ENCODE measurements at places on chromosomes 7 and 10.
A peak's percentile ranks its signal among the peaks of the same experiment; 100 is the strongest.

DNA sequence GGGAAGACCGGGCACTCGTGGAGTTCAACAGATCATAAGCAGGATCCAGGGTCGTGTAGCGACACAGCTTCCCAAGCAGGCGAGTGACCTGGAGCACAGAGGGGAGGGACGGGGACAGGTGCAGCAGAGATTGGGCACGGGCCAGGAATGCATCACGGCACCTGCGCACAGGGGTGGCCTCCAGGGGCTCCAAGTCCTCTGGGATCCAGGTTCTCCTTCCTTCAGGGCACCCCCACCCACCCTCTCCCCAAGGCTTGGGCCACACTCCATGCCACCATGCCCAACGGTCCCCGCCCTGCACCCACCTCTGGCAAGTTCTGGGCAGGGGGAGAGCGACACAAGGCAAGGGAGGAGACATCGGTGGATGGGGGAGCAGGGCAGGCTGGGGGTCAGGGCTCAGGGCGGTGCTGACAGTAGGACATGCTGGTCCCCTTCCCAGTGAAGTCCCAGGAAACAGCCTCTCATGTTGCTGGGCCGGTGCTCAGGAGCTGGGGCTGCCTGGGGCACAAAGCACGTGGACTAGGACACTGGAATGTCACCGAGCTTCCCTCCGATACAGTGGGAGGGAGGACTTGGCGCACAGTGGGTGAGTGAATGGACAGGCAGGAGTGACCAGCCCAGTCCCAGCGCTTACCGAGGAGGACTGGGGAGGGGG is 597.3 kb downstream of the PTPRN2 start:
- no peak for DNase-seq

DNA sequence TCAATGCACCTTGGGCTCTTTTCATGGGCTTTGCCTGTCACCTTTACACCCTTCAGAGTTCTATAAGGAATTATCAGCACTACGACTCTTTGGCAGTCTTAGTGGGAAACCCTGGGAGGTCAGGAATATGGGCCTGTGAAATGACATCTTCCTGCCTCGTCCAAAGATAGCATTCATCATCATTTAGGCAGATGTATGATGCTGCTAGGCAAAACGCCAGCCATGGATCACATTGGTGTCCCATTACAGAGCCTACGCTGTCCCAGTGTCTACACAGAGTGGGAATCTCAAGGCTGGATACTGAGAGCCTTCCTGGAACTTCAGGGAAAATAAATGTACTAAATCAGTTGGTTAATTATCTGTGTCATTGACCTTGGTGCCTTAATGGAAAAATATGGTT is 259.4 kb upstream of the CELF2 start:
- peak; percentile 56 for DNase-seq

DNA sequence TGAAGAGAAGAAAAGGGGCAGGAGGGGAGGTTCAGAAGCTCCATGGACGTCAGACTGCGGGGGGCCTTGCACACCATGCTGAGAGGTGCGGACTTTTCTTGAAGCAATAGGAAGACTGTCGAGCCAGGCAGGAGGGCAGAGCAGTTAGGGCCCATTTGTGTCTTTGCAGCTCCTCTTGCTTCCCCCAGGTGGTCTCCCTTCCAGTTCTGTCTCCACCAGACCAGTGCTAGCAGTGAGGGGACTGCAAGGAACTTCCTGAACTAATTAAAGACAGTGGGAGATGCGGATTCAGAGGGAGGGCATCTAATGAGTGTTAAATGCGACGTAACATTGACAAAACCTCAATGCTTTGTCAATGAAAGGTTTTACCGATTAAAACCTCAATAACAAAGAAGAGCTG is 225.4 kb downstream of the USP6NL start:
- no peak for DNase-seq

- no peak for DNase-seq
These were observed 403.0 kb upstream of the MKI67 start for GRCh38 chr10:128529225-128529624.

DNA sequence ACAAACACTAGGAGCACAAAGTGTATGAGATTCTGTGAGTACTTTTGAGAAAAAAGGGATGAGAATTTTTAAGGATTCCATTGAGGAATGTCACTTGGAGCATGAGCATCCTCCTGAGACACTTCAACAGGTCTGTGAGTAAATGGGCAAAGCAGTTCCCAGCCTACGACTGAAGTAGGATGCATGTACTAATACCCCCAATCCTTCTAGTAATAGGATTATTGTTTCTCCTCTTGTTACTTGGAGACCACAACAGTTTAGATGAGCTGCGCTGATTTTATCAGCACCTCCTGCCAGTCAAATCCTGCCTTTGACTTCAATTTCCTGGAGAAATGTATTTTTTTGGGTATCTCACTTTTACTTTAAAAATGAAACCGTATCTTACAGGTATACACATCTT is 820 bp downstream of the BBS9 start:
- no peak for DNase-seq

DNA sequence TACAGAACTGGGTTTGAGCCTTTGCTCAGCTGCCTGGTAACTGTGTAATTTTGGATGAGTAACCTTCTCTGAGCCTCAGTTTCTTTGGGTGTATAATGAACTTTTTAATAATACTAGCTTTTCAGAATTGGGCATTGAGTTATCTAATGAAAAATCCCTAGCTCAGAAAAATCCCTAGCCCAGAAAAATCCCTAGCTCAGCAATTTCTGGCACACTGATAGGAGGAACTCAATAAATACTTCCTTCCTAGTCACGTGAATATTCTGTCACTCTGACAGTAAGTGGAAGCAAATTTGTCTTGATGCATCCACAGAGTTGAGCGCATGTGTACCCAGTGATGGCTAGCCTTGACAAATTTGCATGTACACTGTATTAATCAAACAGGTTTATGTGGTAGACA is 817.6 kb downstream of the XPNPEP1 start:
- DNase-seq = no peak

GRCh38 chr7:12119620-12120303 is 91.3 kb upstream of the TMEM106B start:
- DNase-seq = peak; percentile 58

GRCh38 chr10:84392181-84392580 is 63.8 kb downstream of the CCSER2 start:
- DNase-seq = no peak

GRCh38 chr7:87877366-87878040 is 1.2 kb downstream of the DBF4 start:
- DNase-seq = no peak

DNA sequence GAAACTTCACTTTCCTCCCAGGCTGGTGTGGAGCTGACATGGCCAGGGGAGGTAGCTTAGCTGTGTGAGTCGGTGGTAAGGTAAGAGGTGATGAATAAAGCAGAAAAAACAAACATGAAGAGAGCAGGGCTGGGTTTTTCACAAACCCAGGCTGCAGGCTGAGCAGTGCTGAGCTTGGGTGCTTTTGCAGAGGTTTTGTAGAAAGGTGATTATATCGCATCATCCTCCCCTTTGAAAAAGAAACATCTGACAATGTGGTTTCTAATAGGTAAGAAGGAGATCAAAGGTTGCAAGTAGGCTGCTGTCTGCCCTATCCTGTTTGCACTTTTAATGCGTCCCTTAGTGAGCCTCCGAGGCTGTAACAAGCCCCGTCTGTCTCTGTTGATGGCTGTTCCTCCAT is 69.6 kb upstream of the GRM8 start:
- DNase-seq = no peak

DNA sequence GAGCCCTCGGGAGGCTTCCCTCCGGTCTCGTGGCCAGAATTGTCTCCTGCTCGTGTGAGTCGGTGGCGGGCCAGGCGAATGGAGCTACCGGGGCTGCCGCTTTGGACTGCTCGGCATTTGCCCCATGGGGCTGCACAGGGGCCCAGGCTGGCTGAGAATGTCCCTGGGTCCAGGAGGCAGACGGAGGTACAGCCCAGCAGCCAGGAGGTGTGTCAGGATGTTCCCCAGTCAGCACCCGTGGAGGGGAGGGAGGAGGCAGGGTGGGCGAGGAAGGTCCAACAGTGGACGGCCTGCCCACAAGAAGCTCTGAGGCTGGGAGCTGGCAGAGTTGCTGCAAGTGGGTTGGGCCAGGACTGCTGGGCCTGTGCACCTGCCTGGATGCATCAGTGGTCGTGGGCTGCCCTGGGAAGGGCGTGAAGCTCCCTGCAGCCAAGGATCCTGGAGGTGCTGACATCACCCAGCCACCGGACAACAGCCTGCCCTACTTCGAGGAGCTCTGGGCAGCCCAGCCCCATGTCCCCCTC is 46.4 kb downstream of the PDGFA start:
- no peak for DNase-seq
